ENCODE measurements at places on chromosomes 11 and 22.

DNA sequence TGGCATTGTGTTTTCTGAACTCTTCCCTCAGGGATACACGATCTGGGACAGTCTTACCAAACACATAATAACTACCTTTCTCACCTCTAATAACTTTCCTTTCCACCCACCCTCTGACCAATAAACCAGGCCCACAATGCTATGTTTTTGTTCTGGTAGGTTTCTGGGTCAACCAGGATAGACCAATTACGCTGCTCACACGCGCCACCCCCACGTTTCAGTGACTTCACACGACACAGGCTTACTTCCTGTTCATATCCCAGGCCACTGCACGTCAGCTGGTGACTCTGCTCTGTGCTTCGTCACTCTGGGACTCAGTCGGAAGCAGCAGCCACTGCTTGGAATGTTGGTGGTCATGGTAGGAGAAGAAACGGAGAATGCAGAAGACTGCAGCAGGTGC, 2.5 kb downstream of the KRTAP5-4 start:
- DNase-seq, result peak; percentile 29

DNA sequence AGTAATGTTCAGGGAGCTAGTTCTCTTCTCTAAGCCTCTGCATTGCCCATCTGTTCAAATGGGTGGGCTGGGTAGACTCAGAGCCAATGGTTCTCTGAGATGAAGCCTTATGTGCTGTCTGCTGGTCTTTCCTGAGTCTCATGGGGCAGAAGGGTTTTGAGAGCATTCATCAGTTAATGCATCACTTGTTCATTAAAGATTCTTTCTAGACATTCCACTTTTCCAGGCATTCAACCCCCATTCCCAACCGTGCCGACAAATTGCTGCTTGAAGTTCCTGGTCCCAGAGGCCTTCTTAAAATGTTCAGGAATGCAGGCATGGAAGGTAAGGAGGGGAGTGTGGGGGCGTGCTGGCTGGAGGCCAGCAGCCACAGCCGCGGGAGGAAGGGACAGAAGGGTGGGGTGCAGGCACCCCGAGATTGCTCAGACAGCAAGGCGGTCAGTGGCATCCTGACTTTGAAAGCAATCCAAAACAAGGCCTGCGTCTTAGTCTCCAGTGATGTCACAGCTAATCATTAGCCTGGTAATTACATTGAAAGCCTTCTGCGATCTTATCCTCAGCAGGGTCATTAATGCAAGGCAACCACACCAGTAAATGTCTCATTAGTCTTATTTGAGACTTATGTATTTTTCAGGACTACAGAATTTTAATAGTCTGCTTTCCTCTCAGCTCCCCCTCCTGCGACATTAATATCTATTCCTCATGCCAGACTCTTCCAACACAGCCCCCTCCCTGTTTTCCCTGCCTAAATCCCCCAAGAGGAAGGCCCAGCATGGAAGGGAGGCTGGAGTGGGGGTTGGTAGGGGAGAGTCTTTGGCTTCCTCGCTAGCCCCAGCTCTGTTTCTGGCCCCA, 328.8 kb downstream of the MIAT start:
- DNase-seq, result no peak

GRCh38 chr11:76790251-76790650, 7.1 kb downstream of the TSKU start:
- no peak for DNase-seq

- DNase-seq, result no peak
Measured at GRCh38 chr11:22341588-22341931, 3.4 kb downstream of the SLC17A6 start.

GRCh38 chr22:35484651-35485556, 55.7 kb upstream of the RASD2 start:
- no peak for DNase-seq

Measured in CD4-positive, alpha-beta T cell treated with Interleukin-4 for 1 hour (primary cell).